ENCODE measurements at places on chromosomes 6 and 20.
A peak's percentile ranks its signal among the peaks of the same experiment; 100 is the strongest.

DNA sequence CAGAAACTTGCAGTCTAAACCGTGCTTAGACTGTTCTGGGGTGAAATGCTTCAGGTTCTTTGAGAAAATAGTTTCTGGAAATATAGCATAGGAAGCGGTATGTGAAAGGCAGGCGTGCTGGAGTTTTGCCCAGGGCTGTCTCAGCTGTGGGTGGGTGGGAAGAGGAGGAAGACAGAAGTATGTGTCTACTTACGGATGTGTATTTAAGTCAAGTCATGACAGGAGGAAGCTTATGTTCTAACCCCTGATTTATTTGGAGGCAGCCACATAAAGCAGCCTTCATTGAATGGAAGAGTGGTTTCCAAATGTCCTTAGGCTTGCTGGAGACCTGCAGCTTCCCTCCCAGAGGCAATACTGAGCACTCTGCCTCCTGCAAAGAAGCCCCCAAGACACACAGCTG lies 345.8 kb upstream of the PRND start:
- no peak for DNase-seq

GRCh38 chr20:43068482-43068881 lies 121.2 kb downstream of the PTPRT start:
- no peak for DNase-seq

DNA sequence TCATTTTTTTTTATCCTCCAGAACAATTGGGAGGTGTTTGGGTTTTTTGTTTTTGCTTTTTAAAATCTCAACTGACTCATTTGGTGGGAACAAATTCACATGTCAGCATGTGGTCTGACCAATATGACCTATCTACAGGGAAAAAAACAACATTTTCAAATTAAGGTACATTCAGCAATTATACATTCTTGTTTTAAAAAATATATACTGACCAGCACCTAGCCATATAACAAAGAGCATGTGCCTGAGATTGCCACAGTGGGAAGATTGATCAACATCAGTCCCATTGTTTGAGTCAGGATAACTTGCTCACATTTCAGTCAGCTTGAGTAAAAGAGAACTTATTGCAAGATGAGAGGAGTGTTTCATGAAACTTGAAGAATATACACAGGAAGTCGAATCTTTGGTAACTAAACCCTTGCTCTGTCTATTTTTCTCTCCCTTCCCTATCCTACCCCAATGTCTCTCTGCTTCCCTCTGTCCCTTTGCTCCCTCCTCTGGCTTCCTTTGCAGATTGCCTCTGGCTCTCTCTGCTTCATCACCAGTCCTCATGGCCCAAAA lies 163.2 kb upstream of the TAB2 start:
- DNase-seq: peak; percentile 31

DNA sequence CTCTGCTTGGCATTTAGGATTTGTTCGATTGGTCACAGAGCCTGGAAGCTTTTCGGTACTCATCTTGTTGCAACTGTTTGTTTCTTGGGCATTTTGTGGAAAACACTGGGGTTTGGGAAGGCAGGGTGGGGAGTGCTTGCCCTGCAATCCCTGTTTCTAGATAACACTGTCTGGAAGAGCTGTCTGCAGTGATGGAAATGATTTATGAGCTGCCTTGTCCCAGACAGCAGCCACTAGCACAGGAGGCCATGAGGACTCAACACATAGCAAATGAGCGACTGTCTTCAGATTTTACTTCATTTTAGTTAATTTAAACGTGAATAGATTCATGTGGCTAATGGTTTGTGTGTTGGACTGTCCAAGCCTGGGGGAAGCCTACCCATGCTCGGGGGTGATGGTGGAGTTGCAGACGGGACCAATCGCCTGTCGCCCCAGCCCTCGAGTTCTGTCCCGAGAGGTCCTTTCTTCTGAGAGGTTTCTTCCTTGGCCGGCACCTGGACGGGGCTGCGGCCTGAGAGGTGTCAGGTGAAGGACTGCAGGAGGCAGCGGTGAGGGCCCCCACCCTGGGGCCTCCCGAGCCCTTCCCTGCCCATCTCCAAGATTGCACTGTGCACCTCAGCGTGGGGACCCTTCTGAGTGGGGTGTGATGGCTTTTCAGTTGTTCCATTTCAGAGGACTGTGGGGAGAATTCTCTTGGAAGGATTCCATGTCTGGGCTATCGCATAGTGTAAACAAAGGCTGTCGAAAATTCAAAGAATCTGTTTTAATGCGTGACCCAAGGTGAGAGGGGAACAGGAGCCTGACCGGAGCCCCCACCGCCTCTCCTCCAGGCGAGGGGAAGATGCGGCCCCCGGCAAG lies 55.4 kb downstream of the SMOC2 start:
- no peak for DNase-seq

- DNase-seq: no peak
Measured at GRCh38 chr20:39773380-39774000, 811.3 kb downstream of the DHX35 start.

DNA sequence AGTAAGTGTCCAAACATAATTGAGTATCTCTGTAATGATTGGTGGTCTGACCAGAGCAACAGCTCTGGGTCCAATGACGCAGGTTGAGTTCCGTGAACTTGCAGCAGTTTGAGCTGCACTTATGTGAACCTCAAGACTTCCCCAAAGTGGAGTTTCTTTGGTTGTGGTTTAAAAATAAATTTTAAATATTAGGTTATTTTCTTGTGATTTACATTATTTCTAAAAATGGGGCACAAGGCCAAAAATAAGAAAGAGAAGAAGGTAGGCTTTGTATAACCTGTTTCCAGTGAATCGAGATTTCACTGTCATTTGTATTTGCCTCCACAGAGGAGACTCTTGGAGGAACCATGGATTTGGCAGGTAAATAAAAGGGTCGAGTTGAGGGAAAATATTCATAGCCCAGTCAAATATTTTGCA lies 166.4 kb upstream of the ZNF217 start:
- no peak for DNase-seq

Measured in CD4-positive, alpha-beta T cell treated with Interleukin-12 subunit alpha and Interleukin-12 subunit beta, for 1 hour (primary cell).